NCI-H1092 (cell line): ENCODE measurements at places on chromosomes 7 and 10.

- no peak for DNase-seq
These were observed 47.7 kb upstream of the SFMBT2 start for GRCh38 chr10:7458556-7458955.

GRCh38 chr7:157006829-157007469 lies 3.5 kb downstream of the MNX1 start:
- DNase-seq, result no peak

DNA sequence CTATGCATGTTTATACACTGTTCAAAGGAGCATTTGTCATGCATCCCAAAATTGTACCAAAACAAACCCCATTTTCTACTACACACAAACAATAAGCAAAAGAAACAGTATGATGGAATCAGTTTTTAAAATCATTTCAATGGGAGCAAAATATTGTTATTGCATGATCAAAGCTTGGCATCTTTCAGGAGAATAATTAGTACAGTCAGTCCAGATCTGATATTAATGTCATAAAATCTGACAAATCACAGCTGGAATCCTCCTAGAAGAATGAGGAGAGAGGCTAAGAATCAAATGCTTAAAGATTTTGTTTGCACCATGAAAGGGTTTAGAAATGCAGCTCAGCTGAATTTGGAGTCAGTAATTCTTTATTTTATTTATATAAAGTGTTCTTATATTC lies 229.7 kb upstream of the SEMA3E start:
- no peak for DNase-seq

GRCh38 chr10:23514321-23514720 lies 75.4 kb downstream of the OTUD1 start:
- DNase-seq, result no peak

- peak; percentile 5 for DNase-seq
These were observed 1162.2 kb downstream of the TYW1 start for GRCh38 chr7:68158686-68159295.

- DNase-seq, result no peak
These were observed 89.4 kb upstream of the TMEM26 start for GRCh38 chr10:61542596-61542995.

DNA sequence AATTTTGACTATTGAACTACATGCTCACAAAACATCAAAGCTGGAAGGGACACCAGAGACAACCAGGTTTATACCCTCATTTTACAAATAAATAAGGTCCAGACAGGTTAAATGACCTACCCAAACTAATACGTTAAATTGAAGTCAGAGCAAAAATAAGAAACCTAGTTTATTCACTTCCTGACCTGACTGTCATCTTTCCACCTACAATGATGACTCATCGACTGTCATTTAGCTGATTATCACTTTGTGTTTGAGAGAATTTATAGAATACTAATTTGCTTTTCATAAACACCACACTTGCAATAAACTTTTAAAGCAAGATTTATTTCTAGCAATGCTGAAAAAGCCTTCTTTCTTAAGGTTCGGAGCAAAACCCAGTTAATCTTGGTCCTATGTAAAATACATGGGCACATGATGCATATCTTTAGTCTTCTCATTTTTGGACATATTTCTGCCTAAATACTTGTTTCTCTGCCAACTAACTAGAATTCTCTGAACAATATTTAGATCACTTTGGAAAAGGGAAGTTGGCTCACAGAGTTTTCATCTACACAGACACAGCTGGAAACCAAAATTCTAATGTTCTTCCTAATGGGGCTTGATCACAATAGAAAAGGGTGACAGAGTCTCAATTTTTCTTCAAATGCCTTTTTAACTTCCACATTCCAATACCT lies 16.7 kb upstream of the LRRN3 start:
- DNase-seq, result no peak

- DNase-seq, result no peak
These were observed 279.1 kb upstream of the PITRM1 start for GRCh38 chr10:3451516-3452172.

- peak; percentile 80 for DNase-seq
These were observed at the start of gene SPAG6 for GRCh38 chr10:22345301-22346095. Gene SPAG6 (plus strand): TSS chr10:22345496. CDS start chr10:22345612, 116 bp downstream.

GRCh38 chr7:95883217-95883616 lies 110.9 kb downstream of the DYNC1I1 start:
- no peak for DNase-seq

DNA sequence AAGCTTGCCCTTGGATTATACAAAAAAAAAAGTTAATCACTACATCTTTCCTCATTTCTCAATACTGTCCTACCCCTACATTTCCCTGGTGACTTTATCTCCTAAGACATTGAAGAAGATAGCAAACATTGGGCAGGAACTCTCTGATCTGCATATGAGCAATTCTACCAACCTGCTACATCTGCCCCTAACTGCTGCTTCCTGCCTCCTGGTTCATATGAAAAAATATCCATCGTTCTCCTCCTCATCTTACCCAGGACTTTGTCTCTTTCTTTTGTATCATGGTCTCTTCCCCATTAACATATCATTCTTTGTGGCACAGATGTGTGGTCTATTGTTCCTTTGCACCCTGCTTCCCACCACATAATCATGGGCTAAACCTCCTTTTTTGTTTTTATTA lies 139.7 kb upstream of the PCGF5 start:
- no peak for DNase-seq

DNA sequence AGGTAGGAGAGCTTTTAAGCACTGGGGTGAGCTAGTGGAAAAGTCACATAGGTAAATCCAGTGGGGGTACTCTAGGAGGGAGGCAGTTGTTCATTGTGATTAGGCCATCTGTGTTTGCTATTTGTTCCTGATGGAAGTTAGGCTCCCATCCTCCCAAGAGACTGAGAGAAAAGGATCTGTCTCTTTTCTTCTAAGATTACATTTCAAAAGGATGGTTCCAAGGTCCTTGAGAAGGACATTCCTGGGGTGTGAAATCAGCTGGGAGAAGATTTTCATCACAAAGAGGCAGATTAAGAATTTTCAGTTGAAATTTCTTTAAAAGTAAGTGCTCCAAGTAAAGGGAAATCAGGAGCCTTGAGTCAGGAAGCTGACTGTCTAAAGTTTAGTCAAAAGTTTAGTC lies 210.8 kb upstream of the CSTF2T start:
- DNase-seq, result no peak

- peak; percentile 34 for DNase-seq
These were observed 159.3 kb upstream of the TMEM196 start for GRCh38 chr7:19932549-19933249.

- no peak for DNase-seq
These were observed 107.0 kb upstream of the AKR1E2 start for GRCh38 chr10:4719036-4719435.

GRCh38 chr7:26127411-26127810 lies 24.6 kb upstream of the NFE2L3 start:
- no peak for DNase-seq

DNA sequence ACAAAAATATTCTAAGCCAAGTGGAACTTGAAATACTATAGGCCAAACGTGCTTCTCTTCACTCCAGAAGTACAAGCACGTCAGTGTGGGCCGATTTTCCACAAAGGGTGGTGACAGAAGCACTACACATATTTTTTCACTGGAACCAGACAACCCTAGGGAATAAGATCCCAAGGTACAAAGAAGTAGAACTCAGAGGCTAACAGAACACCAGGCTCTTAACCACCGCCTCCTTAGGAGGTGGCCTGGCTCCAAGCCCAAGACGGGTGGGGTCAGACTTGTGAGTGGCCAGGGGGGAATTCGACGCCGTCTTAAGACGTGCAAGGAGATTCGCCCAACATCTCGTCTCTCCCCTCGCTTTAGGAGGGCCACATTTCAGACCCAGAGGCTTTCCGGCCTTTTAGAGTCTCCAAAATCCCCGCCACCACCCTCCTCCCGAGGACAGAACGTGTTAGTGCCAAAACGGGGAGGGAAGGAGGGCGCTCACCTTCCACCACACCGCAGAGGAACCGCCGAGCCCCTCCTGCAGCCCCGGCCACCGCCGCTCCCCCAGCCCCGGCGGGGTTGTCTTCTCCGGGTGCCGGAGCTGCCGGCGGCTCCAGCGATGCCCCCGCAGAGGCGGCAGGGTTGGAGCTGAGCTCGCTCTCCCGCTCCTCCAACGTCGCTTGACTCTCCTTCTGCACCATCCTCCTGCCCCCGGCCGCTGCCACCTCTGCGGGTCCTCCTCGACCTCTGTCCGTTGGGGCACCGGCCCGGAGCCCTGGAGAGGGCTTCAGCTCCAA lies 716 bp downstream of the OGA start:
- DNase-seq, result no peak

- DNase-seq, result no peak
These were observed 100.9 kb upstream of the PDLIM1 start for GRCh38 chr10:95391581-95392216.

DNA sequence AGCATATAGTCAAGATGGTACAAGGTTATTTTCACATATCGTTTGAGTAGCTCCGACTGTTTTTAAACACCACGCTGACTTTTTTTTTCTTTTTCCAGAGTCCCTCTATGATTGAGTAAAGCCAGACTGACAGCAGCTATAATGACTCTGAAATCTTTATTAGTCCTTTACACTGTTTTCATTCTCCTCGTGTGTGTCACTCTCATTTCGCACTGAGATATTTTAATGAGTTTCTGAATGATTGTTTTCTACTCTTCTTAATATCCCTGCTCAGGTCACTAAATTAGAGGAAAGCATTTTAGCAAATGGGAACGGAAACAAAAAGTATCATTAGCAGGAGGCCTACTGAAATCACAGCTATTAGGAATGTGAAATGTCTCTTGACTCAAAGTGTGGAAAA lies 162.3 kb upstream of the MTPN start:
- no peak for DNase-seq

- no peak for DNase-seq
These were observed 57.8 kb downstream of the HHEX start for GRCh38 chr10:92747600-92747999.

GRCh38 chr10:125684581-125684980 lies 1.6 kb upstream of the TEX36 start:
- no peak for DNase-seq

- no peak for DNase-seq
These were observed 103.4 kb upstream of the FAM204A start for GRCh38 chr10:118445535-118445934.

DNA sequence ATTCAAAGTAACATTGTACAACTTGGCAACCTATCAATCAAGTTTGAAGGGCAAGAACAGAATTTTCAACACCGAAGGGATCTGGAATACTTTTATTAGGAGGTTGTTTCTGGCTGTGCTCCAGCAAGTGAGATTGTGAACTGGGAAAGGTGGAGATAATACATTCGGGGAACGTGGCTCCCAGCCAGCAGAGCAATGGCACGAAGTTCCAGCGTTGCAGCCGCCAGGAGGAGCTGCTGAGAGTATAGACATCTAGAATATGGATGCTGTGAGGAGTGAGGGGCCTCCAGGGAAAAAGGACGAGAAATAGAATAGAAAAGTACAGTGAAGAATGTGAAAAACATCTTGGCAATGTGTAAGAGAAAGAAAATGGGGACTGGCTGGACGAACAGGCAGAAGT lies 69.5 kb downstream of the TCERG1L start:
- no peak for DNase-seq

- no peak for DNase-seq
These were observed 22.4 kb downstream of the NACAD start for GRCh38 chr7:45066409-45066808.

DNA sequence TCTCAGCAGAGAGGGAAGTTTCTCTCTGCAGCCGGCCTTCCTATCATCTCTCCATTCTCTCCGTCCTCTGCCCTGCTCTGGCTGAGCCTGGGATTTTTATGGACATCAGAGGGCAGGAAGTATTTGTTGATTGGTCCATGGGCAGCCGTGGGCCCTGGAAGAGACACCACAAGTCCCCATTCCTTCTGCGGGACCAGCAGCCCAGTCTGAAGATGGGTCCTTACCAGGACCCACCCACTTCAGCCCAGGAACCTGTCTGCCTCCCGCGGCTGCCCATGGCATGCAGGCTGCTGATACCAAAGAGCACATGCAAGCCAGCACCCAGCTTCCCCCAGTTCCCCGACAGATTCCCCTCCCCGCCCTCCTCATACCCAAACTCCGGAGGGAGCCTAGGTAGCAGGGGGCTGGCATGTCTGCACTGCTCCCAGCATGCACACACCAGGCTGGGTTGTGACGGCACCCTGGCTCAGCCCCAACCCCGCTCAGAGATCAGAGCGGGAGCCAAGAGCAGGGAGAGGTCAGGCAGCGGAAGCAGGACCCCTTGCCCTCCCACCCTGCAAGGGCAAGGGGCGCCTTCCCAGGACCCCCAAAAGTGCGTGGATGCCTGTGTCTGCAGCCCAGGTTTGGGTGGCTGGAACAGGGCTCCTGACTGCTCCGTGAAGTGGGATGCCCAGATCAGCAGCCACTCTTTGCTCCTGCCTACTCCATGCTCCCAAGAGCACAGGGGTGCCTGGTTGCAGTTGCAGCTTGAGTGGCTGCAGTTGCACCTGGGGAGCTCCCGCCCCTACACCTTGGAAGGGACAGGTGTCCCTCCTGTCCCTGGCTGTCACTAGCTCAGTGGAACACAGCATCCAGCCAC lies 538.6 kb upstream of the POT1 start:
- DNase-seq, result no peak

- no peak for DNase-seq
These were observed 141.4 kb upstream of the HABP2 start for GRCh38 chr10:113411456-113411855.

GRCh38 chr10:131858583-131859340 lies 42.0 kb upstream of the PPP2R2D start:
- no peak for DNase-seq

GRCh38 chr7:104650991-104651640 lies 322.7 kb downstream of the LHFPL3 start:
- DNase-seq, result peak; percentile 28

DNA sequence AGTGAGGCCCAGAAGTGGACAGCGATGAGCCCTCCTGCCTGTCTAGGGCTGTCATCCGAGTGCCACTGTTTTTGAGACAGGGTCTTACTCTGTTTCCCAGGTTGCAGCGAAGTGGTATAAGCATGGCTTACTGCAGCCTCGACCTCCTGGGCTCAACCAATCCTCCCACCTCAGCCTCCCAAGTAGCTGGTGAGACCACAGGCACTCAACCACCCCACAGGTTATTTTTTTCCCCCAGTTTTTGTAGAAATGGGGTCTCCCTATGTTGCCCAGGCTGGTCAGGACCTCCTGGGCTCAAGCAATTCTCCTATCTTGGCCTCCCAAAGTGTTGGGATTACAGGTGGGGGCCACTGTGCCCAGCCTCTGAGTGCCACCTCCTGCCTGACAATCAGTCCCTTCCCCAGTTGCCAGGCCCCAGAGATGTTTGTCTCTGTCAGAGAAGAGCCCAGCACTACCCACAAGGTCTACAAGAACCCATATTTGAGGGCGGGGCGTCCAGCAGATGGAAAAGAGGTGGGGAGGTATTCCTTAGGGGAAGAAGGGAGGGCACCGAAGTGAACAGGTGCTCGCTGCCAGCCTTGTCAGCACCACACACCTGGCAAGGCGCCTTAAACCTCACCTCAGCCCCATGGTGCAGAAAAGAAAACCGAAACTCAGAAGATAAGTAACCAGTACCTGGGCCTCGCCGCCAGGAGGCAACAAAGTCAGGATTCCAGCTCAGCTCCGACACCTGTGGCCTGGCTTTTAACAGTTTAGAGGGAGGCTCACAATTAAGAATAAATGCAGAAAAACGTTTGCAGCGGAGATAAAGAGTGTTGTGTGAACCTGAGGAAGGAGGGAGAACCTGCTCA lies 77.4 kb upstream of the ANLN start:
- DNase-seq, result no peak

DNA sequence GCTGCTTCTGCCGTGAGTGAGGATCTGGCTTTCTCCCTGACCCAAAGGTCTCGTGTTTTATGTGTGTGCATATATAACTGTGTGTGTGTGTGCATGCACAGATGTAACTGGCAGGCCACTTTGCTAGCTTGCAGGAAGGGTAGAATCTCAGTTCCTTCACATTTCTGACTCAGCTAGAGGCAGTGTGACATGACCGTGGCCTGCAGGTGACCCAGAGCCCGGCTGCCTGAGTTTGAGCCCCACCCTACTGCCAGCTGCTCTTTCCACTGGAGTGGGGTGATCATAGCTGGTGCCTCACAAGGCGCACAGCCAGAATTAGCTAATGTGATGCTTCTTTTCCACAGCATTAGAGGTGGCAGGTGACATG lies 9.3 kb upstream of the MYL7 start:
- no peak for DNase-seq
